Activated CD4-positive, alpha-beta T cell treated with anti-CD3 and anti-CD28 coated beads, Interleukin-10, Interleukin-2, amounts not matched to agents 100 ng/mL and 50 ng/mL, durations not matched to agents 16 hours and 8 hours (primary cell): ENCODE measurements at places on chromosomes 1 and 21.

DNA sequence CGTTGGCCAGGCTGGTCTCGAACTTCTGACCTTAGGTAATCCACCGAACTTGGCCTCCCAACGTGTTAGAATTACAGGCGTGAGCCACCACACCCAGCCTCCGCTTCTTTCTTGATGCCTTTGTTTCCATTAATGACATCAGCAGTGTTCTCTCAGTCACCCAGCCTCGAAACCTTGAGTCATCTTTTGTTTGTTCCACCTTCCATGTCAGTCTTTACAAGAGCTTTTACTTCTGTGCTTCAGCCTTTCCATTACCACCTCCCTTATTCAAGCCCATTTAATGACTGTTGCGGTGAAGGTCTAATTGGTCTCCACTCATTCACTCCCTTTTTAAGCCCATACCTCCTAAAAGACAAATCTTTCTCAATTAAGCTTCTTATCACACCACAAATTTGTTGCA is 146.6 kb upstream of the ADGRL2 start:
- no peak for DNase-seq

GRCh38 chr1:26112407-26112775 is 767 bp downstream of the PDIK1L start:
- peak; percentile 36 for DNase-seq

DNA sequence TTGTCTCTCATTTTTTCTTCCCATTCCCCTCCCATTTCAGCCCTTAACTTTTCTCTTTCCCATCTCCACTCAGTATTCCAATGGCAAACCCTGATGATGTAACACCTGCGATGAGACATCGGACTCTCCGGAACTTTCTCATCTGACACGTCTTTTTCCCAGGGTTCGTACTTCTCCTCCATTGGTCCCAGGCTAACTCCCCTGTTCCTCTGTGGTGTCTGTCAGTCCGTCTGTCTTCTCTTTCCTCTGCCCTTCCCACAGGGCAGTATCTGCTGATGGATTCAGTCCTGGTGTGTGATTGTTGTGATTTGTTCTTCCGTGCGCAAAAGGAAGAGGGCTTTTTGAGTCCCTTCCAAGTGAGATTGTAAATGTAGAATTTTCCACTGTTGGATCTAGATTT is 27.7 kb downstream of the VANGL2 start:
- DNase-seq, result no peak

DNA sequence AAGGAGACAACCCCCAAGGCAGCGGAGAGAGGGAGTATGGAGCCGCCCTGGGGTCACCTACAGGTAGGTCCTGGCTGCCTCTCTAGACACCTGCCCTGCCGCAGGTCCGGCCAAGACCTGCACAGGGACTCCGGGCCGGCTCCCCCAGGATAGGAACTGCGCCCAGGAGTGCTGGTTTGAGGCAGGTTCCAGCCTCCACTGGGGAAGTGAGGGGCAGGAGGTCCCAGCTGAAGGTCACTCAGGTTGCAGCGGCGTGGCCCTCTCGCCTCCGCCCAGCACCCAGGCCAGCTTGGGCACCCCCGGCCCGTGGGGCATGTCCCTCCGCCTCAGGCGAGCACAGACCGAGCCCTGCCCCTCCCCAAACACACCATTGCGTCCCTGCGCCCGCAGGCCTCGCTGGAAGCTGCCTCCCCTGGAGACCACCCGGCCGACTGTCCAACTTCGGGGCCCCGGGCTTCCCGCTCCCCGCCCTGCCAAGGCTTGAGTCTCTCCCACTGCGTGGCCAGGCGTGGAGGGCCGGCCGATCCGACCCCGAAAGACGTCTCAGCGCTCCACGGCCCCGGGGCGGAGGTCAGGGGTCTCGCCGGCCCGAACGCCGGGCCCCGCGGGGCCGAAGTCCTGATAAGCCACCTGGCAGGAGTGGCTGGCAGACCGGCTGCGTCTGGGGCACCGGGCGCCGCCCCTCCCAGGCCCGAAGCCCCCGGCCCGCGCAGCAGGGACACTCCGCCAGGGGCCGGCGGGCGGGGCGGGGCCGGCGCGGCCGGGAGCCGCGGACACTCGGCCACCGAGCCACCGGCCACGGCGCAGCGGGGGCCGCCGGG is 1.4 kb upstream of the SKI start:
- no peak for DNase-seq

- DNase-seq, result peak; percentile 86
Measured at GRCh38 chr1:110674337-110675059, at the start of gene KCNA3. Gene KCNA3 (minus strand): TSS chr1:110674940. CDS start chr1:110674809, 131 bp downstream.
